Stimulated activated CD4-positive, alpha-beta T cell treated with anti-CD3 and anti-CD28 coated beads, Interleukin-2, amount 100 ng/mL, for 24 hours (primary cell): ENCODE measurements at places on chromosomes 1 and 21.
A peak's percentile ranks its signal among the peaks of the same experiment; 100 is the strongest.

DNA sequence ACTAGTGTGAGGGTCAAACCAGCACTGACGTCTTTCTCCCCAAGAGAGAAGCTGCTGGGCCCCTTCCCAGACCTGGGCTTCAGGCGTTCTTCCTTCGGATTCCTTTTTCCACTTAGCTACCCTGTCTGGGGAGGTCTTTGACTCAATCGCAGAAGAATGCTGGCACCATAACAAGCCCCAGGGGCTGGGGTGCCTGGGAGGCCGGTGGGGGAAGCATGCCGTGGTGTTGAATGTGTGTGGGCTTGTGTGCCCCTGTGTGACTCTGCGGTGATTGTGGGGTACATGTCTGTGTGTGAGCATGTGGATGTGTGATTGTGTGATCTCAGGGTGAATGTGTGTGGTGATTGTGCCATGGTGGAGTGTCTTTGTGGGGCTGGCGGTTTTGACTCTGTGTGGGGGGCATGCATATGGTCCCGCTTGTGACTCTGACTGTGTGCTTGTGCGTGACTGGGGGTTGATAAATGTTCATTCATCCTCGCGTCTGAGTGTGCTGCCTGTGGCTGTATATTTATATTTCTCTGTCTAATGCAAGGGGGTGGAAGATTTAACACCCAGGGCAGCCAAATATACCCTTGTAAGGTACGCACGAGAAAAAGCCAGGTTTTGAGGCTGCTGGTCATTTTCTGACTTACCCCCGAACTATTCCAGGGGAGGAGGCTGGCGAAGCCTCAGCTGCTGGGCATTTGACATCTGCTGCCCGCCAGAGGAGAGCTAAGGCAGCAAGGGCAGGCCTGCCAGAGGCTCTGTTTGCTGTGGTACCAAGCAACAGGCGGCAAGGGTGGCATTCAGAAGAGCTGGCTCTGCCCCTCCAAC lies 1.1 kb upstream of the SYNC start:
- DNase-seq, result no peak

DNA sequence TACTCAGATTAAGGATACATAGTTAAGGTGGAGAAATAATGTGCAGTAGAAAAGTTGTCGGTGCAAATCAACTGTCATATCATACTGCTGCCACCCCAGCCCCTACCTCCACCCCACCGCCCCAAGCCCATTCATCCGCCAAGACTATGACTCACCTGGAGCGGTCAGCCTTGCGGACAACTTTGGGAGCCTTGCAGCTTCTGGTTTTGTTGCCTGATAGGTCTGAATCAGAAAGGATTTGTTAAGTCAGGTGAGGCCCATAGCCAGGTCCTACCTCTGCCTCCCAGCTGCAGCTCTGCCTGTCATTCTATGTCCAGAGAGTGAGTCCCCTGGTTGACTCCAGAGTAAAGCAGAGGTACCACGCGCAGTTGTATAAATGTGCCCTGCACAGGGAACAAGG lies 12.6 kb downstream of the C1orf162 start:
- DNase-seq, result no peak

- DNase-seq, result no peak
Observed at GRCh38 chr1:45508295-45509151, 8.4 kb downstream of the MMACHC start.

DNA sequence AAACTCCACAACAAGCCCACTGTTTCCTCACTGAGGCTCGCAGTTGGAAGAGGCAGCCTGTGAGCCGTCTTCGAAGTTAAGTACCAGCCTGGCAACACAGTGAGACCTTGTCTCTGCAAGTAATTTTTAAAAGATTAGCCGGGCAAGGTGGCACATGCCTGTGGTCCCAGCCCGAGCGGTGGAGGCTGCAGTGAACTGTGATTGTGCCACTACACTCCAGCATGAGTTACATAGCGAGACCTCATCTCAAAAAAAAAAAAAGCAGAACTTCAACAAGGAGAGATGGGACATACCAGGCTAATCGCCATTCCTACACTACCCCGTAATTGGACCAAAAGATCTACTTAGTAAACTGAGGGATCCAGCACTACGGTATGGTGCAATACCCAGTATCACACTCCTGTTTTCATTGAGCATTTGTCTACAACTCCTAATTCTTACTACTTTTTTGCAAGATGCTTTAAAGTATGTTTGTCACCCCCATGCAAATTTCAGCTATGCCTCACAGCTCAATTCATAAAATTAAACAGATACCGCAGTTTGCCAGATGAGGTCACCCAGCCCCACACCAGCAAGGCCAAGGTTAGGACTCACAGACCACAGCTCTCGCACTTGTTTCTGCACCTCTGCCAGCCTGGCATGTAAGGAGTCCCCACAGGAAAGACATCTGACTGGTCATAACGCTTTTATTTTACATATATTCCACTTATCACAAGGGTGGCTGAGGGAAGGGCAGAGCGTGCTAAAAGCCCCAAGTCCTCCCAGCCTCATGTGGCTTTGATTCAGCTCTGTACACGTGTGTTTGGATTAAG lies 21.0 kb downstream of the SDE2 start:
- DNase-seq, result no peak

- no peak for DNase-seq
Observed at GRCh38 chr1:37372302-37372701, 102.1 kb upstream of the ZC3H12A start.

DNA sequence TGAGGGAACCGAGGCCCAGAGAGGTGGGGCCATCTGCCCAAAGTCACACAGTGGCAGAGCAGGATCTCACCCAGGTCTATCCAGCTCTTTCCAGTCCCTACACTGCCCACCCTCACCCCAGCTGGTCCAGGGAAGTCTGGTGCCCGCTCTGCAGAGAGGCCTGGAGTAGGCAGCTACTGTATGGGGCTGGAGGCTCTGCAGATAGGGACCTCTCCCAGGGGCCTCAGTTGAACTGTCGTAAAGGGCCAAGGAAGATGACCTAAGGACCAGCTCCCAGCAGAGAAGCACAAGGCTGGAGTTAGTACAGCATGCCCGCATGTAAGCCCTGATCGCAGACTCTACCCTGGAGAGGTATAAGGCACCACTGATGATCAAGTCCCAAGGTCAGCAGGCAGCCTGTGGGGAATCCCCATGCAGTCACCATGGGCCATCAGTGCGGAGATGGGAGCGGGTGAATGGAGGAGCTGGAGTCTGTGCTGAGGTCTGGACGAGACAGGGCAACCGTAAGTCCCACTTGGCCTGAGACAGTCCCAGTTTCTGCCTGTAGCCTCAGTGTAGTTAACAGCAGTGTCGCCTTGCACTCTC lies 320.2 kb downstream of the MATN1 start:
- no peak for DNase-seq

DNA sequence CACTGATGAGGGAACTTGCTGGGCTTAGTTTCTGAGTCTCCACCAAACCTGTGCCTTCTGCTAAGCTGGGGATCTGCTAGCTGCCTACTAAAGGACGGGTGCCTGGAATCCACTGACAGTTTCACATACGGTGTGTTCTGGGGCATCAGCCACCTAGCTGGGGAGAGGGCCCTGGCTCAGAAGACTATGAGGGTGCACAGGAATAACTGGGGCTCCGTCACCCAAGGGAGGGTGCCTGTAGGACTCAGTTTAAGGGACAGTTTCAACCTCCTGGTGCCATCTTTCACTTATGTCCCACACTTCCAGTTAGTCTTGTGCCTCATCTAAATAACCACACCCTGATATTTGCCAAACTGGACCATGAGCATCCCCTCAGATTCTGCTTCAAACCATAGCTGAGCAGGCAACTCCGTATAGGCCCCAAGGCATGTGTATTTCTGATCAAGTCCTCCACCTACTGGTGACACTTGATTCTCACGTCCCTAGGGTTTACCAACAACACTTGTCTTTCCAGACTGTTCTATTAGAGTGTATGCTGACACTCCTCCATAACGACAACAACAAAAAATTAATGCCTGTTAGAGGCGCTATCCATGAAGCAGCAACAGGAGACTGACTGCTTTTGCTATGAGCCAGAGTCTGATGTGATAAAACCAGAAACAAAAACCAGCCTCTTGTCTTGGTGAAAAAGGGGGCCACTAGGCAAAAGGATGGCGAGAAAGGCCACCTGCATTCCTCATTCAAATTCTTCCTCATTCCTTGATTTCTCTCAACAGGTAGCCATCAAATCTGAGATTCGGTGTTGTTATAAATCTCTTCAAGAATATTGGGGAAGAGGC lies 55.0 kb upstream of the PAXBP1 start:
- DNase-seq, result peak; percentile 41

- no peak for DNase-seq
Observed at GRCh38 chr1:166233750-166234366, 67.1 kb upstream of the FAM78B start.

DNA sequence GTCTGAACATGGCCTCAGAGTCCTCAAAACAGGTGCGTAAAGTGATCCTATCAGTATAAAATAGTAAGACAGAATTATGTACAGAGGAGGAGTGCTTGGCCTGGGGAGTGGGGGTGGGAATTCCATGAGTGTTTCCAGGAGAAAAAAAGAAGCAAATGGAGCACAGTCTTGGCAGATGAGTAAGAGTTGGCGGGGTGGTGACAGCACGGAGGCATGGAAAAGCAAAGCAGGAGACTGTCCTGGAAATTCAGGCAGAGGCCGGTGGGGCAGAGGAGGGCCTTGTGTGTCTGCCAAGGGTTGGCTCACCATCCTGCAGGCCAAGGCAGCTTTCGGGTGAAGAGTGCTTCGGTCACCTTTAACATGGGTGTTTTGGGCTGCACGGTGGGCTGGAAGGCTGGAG lies 63.4 kb downstream of the OPTC start:
- DNase-seq, result no peak

DNA sequence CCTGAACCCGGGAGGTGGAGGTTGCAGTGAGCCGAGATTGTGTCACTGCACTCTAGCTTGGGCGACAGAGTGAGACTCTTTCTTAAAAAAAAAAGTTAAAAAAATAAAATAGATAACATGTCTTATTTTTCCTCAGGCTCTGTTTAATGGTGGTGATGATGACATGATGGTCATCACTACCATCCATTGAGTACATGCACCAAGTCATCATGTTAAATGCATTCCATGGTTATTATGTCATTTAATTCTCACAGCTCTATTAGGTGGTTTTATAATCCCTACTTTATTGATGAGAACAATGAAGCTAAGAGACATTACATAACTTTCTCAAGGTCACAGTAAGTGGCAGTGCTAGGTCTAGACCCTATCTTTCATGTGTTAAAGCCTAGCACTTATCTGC lies 34.4 kb upstream of the MAB21L3 start:
- no peak for DNase-seq

DNA sequence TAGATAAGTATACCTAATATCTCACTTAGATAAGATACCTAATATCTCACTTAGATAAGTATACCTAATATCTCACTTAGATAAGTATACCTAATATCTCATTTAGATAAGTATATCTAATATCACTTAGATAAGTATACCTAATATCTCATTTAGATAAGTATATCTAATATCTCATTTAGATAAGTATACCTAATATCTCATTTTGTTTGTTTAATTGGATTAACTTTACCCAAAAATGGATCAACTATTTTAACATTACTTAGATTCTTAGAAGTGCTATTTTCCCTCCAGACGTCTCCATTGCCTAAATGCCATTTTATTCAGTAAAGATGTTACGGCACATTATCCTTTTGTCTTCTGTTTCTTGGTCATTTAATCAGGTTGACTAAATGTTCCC lies 346.4 kb downstream of the CHRM3 start:
- DNase-seq, result no peak

DNA sequence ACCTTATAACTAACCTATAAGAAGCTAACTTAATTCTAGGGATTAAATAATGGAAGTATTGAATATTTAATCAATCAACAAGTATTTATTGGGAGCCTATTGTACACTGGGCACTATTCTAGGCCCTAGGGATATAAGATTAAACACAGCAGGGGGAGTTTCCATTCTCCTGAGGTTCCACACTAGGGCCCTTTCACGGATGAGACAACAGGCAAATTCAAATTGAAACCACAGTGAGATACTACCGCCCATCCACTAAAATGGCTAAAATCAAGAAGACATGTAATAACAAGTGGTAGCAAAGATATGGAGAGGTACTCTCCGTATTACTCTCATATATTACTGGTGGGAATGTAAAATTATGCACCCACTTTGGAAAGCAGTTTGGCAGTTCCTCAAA lies 674.4 kb downstream of the KIF26B start:
- DNase-seq, result no peak

- DNase-seq, result no peak
Observed at GRCh38 chr21:42708107-42708506, 54.7 kb downstream of the PDE9A start.

DNA sequence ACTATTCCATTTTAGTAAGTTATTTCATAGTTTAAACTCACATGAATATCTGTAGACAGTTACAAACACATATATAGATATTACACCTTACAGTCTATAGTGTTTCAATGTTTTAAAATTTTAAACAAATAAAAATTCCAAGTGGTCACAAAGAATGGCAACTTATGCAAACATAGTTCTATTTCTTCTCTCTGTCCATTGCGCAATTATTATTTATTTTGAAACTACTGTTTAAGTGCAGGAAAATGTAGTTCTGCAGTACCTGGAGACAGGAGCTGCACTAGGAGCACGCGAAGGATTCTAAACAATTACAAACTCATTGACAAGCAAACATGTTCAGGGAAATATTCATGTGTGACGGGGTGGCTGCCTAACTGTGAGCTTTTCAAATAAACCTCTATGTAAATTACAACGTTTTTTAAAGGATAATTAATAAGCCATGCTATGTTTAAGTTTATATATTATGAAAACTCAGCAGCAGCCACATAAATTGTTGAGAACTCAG lies 312.0 kb upstream of the DUSP10 start:
- DNase-seq, result no peak

DNA sequence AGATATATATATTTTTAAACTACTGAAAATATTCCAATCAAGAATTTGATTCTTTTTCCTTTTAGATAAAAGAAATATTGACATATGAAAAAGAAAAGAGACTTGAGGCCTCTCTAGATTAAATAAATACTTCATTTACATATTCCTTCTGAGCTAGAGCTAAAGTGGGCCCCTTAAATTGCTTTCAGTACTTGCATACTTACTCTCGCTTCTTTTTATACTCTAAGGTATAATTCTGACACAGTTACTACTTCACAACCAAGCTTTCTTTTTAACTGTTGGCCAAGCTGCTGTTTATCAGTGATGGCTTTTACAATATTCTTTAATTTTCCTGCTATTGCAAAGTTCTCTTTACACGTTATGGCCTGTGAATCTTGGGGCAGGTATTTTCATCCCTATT lies 24.6 kb downstream of the EXTL2 start:
- DNase-seq, result no peak

DNA sequence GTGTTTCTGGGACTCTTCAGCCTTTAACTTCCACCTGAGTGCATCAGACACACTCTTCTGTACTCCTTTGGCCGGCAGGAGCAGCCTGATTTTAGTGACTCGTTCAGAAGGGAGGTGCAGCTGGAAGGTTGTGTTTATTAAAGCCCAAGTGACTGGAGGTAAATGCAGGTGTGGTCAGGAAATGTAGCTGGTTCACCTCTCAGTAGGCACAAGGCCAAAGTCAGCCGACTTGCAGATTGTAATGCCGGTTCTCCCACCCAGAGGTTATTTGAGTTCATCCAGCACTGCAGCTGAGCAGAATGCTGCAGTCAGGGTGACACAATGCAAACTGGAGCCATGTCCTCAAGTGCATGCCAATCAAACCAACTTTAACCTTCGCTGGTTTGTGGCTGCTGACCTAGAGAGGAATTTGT lies 91.5 kb downstream of the SPATA46 start:
- DNase-seq, result no peak
